ENCODE measurements at places on chromosomes 7 and 10.

DNA sequence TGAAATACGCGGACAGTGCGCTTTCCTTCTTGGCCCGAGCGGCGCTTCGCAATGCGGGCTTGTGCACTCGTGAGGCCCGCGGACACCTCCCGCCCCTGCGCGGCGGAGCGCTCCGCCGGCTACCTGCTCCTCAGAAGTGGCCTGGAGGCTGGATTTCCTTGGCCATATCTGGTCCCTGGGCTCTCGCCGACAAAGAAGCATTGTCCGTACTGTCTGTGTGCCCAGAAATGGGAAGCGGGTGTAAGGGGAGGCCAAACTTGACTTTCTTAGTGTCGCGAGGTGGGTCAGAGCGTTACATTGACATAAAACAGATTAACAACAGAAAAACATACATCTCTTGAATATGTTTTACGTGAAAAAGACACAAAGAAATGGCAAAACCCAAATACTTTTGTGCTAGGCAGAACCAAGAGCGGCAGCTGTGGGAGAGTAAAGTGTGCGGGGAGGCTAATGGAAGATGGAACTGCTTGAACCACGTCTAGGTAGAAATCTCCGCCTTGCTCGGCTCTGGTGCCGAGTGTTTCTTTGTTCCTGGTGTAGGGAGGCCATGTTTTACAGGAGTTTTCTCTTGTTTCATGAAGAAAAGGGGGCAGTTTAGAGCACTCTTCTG is 1.4 kb downstream of the LANCL2 start:
- peak; percentile 32 for DNase-seq

DNA sequence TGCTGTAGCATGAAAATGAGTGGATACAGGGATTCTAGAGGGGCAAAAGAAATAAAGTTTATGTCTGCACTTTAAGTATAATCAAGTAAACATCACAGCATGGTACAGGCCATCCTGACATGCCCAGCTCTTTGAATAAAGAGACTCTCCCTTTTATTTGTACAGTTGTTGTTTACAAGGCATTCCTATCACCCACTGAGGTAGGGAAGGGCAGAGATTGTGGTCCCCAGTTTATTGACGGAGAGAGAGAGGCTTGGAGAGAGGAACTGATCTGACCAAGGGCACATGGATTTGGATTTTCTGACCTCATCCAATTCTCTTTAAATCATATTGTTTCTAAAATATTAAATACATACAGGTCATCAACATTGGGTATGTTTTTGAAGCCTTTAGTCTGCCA is 53.9 kb downstream of the TACC2 start:
- DNase-seq: no peak

DNA sequence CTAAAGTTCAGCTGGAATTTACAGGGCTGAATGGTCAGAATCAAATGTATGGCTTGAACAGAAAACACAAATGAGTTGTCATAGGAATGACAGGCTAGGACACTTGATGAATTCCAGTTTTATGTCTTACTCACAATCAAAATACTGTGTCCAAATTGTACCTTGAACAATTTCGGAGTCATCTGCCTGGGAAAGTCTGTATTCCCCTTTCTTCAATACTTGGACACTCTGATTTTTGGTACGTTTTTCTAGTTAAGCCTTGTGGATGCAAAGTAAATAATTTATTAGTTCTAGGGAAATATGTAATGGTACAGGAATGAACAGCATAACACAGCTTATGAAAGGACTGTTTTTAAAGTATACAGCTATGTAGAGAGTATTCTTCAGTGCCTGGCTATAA is 100.4 kb downstream of the ITGB8 start:
- DNase-seq: no peak

GRCh38 chr7:129778770-129779601 is 167.5 kb downstream of the NRF1 start:
- DNase-seq: peak; percentile 24

DNA sequence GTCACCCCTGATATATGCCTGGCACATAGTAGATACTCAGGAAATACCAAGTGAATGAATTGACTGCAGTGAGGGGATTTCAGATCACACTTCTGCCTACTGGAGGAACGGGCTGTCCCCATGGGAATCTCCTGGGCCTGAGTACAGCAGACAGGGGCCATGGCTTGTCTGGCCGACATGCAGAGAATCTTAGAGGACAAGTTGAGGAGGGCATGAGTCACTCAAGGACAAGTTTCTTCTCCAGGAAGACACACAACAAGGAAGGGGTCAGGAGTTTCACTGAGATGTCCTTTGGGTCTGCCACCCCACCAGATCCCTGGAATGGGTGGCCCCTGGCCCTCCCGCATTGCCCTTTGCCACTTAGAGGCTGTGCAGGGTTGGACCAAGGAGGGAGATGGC is 20.7 kb downstream of the PLPP4 start:
- DNase-seq: no peak

GRCh38 chr7:13986208-13986607 is 3.3 kb downstream of the ETV1 start:
- DNase-seq: no peak

GRCh38 chr10:2984682-2985081 is 82.7 kb upstream of the PFKP start:
- no peak for DNase-seq

GRCh38 chr7:55056577-55057480 is 38.0 kb downstream of the EGFR start:
- DNase-seq: no peak

DNA sequence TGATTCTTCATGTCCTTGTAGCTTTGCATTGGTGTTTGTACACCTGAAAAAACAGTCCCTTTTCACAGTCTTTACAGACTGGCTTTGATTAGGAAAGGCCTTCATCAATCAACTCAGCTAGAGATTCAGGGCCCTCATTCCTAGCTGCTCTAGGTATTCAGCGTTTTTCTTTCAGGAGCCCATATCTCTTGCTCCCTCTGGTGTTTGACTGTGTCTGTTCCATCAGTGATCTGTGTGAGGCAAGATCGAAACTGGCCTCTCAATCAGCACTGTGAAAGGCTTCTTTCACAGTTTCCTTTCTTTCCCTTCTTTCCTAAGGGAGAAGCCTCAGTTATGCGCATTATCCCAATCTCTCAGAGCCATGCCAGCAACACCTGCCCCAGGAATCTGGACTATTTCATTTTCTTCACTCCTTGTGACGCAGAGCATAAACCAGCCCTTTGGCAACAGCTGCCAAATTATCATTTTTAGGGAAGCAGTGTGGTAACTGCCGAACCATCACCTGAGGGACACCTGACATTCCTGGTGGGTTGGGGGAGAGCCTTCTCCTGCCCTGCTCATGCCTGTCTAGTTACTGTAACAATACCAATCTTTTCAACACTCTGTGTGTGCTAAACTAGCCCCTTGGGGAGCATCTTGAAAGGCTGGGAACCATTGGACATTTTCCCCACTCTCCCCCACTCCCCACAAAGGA is 75.7 kb upstream of the CCDC71L start:
- DNase-seq: no peak

GRCh38 chr7:17301471-17302456 is 3.3 kb downstream of the AHR start:
- peak; percentile 69 for DNase-seq

GRCh38 chr7:30922596-30922995 is 10.9 kb downstream of the AQP1 start:
- no peak for DNase-seq

- no peak for DNase-seq
Observed at GRCh38 chr10:73534857-73535256, 39.0 kb upstream of the PPP3CB start.

- no peak for DNase-seq
Observed at GRCh38 chr7:4707980-4708411, 25.9 kb downstream of the FOXK1 start.

DNA sequence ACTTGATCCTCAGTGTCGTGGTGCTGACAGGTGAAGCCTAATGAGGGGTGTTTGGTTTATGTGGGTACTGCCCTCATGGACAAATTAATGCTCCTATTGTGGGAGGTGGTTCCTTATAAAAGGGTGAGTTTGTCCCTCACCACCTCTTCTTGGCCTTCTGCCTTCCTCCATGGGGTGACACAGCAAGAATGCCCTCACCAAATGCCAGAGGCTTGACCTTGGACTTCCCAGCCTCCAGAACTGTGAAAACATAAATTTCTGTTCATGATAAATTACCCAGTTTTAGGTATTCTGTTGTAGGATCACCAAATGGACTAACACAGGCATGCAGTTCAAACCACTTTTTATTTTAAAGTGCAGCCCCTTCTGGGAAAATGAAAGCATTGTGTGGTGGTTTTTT is 39.4 kb downstream of the BAMBI start:
- DNase-seq: no peak

- no peak for DNase-seq
Observed at GRCh38 chr10:129042776-129043595, 424.1 kb upstream of the MGMT start.

DNA sequence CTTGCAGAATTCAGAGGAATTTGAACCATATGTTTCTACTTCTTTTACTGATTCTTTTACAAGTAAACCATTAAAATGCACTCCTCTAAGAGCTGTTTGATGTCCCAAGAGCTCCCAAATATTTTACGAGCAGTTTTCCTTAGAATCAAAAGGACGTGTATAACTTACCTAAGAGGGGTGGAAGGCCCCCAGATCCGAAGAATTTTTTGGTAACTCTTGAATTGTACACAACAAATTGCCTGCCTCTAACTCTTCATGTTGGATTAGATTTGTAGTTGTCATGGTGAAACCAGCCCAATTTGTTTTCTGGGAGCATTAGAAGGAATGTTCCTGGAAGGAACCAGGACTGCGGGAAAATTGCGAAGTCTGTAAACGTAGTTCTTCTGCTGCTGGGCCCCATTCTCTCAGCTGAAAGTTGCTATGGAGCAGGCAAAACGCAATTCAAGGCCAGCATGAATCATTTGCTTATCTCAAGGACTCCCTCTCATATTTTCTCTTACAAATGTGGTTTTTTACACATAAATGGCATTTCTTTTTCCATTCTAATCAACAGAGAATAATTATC is 124.8 kb upstream of the TMEM72 start:
- DNase-seq: no peak

DNA sequence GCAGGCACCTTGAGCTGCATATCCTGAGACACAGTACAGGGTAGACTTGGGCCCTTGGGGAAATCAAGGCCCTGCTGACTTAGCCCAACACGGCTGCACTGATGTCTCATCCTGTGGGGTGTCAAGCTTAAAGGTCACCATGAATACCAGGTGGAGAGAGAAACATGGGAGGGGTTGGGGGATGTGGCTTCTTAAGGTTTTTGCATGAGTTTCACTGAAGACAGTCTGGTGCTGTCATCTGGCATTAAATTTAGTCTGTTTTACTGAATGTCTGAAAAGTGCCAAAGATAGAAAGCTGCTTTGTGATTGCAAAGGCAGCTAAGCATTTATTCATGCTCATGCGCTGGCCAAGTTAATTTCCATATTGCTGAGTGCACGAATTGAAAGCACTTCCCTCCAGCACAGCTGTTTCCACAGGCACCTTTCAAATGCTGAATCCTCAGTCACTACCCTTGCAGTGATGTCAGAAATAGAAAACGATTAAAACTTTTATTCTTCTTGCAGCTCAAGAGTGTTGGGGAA is 102.1 kb downstream of the OSBPL3 start:
- peak; percentile 29 for DNase-seq

- no peak for DNase-seq
Observed at GRCh38 chr10:131825960-131826650, 74.7 kb upstream of the PPP2R2D start.

- DNase-seq: no peak
Observed at GRCh38 chr10:55837273-55837672, 523.8 kb downstream of the ZWINT start.

GRCh38 chr10:88523739-88524400 is 59.2 kb downstream of the RNLS start:
- no peak for DNase-seq

Data from stimulated activated CD4-positive, alpha-beta T cell treated with anti-CD3 and anti-CD28 coated beads, Interleukin-2, amount 100 ng/mL, for 24 hours (primary cell).